ENCODE measurements at places on chromosomes 13 and 19.

GRCh38 chr13:40776232-40776631 is 5.2 kb upstream of the MRPS31 start:
- DNase-seq, result no peak

DNA sequence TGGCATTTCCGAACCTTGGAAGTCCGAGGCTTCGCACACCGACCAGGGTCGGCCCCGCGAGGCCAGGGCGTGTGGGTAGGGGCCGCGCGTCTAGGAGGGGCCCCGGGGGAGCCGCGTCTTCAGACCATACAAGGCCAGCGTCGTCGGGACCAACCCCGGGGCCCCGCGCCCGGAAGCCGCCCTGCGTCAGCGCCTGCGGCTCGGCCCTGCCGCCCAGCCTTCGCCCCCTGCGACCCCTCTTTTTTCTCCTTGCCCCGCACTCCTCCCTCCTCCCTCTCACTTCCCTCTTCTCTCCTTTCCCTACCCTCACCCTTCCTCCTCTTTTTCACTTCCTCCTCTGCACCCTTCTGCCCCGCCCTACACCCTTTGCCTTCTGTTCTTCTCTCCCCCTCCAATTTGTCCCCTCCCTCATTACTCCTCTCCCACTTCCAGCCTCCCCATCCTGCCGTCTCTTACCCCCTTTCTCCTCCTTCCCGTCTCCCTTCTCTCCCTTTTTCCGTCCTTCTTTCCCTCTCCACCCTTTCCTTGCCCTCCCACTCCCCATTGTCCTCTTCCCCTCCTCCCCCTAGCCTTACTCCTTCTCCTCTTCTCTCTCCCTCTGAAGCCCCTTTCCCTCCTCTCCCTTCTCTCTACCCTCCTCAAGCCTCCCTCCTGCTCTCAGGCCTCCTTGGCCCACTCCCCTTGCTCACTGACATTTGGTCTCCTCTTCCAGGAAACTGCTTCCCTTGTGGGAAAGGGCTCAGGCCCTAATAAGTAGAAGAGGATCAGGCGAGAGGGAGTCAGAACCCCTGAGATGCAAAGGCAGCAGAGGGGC is 2.2 kb upstream of the PLEKHG2 start:
- DNase-seq, result peak; percentile 67

DNA sequence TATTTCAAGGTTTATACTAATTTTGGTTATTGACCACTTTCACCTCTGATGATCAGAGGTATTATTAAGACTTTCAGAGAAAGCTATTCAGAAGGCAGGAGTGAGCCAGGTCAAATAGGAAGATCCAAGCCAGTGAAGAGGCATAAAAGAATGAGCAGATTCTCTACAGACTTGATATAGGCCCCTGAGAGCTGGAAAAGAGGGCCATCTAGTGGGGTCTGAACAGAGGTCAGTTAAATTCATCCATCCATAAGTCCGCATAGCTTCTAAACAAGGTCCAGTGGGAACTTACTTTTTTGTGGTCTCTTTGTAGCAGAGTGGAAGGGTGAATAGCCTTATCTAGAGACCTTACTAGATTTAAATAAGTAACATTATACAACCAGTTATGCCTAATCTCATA is 126.6 kb upstream of the UFM1 start:
- no peak for DNase-seq

DNA sequence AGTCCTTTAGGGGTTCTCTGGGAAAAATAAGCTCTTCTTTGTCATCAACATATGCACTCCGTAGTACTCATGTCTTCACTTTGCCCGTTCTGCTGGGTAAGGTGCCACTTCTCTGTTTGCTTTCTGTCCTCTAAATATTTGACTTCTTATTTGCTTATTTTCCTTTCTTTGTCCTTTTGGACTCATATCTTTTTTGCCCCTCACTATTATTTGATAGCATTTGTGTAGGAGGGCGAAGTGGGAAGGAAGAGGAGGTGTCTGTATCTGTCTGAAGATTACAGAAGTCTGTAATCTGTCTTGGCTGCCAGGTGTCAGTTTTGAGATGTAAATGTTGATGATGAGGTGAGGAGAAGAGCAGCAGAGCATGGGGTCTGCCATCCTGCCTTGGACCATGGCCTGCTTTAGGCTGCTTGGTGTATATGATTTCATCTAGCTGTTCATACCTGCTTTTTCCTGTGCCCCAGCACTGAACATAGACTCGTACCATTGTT is 30.8 kb downstream of the USPL1 start:
- no peak for DNase-seq

GRCh38 chr19:12872255-12872654 is 9.0 kb downstream of the DNASE2 start:
- no peak for DNase-seq

DNA sequence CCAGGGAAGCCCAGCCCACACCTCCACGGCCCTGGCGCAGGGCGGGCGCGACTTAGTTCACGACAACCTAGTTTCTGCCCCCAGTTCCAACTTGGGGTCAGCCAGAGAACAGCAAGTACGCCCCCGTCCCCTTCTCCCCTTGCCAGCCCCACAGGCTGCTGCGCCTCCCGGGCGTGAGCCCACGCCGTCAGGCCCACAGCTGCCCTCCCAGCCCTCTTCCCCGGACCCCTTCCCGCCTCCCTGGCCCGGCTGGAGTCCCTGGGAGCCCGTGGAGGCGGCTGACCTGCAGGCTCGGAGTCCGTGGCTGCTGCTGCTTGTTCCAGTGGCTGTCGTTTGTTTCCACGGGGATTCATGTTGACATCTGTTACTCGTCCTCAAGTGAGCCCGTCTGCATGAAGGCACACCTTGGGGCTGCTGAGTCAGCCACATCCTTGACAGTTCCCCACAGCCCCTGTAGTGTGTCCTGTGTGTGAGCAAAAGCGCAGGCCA is 86.0 kb downstream of the ATP11A start:
- no peak for DNase-seq

GRCh38 chr19:28417361-28417760 is 795.6 kb downstream of the UQCRFS1 start:
- no peak for DNase-seq

DNA sequence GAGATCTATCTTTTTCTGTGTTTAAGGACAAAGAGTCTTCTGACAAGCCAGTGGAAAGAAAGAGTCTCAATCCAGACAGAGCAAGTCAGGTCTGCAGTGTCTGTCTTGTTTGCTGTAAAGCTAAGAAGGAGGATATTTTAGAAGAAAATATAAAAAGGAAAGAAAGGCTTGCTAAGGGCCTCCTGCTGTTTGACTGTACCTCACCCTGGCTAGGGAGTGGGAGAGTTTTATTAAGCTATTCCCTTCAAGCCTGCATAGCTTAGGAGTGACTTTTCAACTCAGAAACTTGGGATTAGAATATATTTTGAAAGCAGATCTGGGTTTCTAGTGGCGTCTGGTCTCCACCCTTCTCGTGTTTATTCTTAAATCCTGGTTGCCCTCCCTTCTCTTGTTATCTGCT is 460.0 kb downstream of the COG6 start:
- DNase-seq, result no peak

GRCh38 chr13:63409791-63410351 is 1994.2 kb upstream of the PCDH20 start:
- DNase-seq, result no peak

GRCh38 chr13:97228850-97229521 is 6.9 kb downstream of the MBNL2 start:
- DNase-seq, result no peak

GRCh38 chr13:32585550-32586079 is 637 bp upstream of the PDS5B start:
- DNase-seq, result no peak

DNA sequence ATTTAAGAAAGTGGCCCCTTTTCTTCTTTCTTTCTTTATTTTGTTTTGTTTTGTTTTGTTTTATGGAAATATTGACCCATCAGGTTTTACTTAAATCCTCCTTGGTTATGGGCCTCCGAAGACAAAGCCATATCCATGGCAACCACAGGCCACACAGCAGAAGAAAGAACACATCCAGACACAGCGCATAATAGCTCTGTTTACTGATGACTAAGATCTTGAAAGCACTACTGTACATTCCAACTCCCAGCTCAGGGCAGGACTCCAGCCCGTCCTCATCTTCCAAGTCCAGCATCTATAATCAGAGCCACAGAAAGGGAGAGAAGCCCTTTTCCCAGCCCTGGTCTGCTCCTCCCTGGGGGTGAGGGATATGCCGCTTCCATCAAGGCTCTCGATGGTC is 84.3 kb downstream of the NUFIP1 start:
- DNase-seq, result no peak

GRCh38 chr13:112456138-112457056 is 80.2 kb downstream of the SPACA7 start:
- DNase-seq, result no peak

DNA sequence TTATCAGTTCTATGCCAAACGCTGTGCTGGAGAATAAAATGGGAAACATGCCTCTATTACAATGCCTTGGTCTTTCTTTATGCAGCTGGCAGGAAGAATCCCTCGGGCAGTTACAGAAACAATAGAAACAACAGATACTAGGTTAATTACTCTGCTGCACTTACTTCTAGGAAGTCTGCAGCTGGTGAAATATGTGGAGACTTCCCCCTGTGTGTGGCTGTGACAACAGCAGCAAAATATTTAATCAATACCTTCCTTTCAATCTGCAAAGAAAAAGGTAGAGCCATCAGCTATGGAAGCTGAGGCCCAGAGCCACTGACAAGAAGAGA is 9.9 kb downstream of the STOML3 start:
- no peak for DNase-seq

- DNase-seq, result no peak
These were observed 79.1 kb downstream of the B3GLCT start for GRCh38 chr13:31278869-31279268.

DNA sequence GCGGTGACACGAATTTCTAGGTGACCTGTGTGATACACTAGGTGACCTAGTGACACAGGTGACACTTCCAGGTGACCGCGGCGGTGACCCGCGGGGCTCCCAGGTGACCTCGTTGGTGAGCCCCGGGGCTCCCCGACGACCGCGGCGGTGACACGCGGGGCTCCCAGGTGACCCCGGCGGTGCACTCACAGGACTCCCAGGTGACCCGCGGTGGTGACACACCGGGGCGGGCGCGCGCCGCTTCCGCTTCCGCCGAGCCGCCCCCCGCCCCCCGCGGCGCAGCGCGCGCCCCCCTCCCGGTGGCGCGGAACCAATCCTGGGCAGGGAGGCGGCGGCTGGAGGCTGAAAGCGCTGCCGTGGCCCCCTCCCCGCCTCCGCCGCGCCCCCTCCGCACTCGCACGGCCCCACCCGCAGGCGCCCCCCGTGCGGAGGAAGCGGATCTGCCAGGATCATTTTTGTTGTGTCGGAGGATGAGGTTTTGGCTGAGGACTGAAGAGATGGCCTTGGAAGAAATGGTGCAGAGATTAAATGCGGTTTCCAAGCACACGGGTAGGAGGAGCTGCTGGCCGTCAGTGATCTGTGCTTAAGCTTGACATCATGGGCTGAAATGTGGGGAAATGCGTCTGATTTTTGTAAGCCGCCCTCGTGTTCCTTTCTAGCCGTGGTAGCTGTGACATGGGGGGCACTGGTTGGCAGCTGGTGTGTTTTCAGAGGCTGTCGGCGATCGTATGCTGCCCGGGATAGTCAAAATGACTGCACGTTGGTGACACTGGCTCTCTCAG is at the start of gene MCF2L:
Gene MCF2L (plus strand): TSS at position 305 of the 782 bp plus-strand sequence. CDS start 166 bp downstream, at position 471.
- peak; percentile 74 for DNase-seq

DNA sequence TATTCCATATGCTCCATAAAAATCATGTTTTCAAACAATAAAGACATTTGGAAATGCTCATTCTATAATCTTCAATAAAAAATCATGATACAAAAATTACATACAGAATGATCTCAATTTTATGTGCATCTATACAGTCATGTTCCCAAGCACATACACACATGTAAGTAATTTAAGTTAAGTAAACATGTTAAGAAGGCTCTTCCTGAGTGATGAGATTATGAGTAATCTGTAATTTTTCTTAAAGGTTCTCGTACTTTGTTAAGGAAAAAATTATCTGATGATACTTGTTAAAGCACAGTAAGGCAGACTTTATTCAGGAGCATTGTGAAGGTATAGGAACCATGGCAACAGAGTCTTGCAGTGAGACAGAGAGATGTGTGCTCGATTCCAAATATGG is 30.0 kb upstream of the DLEU7 start:
- DNase-seq, result no peak

DNA sequence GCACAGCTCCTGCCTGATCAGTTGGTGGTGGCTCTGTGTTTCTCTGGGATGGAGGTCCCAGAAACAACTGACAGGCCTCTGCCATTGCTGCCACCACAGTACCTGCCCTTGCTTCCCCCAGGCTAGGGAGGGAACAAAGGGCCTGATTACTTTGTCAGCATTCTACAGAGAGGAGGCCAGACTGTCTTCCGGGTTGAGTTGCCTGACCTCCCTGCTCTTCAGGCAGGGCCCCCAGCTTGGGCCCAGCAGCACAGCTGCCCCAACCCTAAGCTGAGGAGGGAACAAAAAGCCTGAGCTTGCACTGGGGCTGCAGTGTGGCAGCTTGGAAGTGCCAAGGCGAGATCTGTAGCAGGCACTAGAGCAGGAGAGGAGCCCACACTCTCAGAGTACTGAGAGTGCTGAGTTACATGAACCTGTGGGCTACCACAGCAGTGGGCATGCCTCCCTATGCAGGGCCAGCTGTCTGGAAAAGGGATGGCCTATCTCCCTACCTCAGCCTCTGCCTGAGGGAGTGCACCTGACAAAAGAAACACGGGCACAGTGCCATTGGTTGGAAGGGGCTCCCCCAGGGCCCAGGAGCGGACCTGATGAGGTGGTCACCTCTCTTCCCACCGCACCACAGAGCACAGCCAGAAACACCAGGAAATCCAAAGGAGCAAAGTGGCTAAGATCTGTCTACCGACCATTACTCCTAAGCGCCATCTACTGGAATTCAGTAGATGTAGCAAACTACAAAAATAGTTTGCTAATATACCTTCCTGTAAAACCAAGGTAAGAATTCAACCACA is 24.4 kb downstream of the SLC25A15 start:
- DNase-seq, result no peak

DNA sequence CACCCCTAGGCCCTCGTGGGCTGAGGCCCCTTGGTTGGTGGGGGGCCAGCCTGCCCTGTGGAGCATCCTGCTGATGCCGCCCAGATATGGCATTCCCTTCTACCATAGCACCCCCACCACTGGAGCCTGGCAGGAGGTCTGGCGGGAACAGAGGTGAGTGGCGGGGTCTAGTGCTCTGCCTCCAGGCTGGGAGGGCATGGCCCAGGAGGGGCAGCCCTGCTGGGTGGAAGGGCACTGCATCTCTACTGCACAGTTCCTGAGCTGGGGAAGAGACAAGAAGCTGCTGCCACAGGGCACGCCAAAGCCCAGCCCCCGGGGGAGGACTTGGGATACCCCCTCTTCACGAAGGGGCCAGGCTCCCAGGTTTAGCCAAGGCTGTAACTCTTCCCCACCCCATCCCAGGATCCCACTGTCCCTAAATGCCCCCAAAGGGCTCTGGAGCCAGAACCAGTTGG is 2.4 kb upstream of the KMT2B start:
- DNase-seq, result no peak

GRCh38 chr13:44096901-44097300 is 217.2 kb downstream of the LACC1 start:
- DNase-seq, result no peak

GRCh38 chr19:42198676-42199439 is 18.6 kb downstream of the DEDD2 start:
- DNase-seq, result peak; percentile 88

DNA sequence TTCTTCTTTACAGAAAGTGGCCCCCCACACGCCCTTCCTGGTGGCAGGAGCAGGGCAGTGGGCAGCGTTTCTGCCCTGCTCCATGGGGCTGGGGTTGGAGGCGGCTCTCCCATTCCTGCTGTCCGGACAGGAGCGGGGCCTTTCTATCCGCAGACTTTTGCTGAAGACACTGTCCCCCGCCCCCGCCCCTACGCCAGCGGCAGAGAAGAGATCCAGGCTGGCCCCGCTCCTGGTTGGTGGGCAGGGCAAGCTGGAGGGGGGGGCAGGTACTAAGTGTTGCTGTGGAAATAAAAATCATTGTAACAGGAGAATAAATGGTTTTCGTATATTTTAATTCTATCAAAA is 81.7 kb downstream of the ZNF429 start:
- DNase-seq, result no peak

GRCh38 chr19:2140138-2140569 is 11.2 kb downstream of the AP3D1 start:
- no peak for DNase-seq
